ENCODE measurements at places on chromosomes 13 and 19.

- DNase-seq = no peak
These were observed 87.6 kb upstream of the SLC7A1 start for GRCh38 chr13:29683041-29683440.

GRCh38 chr13:105220881-105221280 lies 1314.6 kb downstream of the EFNB2 start:
- no peak for DNase-seq

GRCh38 chr19:22446605-22447004 lies 24.5 kb upstream of the ZNF98 start:
- no peak for DNase-seq

DNA sequence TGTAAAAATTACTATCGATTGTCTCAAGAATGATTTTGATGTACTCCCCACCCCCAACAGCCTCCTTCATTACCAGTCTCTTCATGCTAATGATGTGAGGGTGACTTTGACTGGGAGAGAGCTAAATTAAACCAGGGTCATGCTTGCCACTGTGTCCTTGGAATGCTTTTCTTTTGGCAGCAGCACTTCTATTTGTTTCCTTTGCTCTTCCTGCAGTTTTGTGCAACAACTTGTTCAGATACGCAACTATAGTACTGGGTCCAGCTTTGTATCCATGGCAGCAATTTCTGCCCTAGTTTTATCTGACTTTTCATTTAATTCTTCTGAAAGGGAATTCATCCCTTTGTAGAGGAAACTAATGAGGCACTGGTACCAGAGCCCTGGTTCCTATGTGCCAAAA lies 2792.1 kb downstream of the PCDH9 start:
- no peak for DNase-seq

- DNase-seq = no peak
These were observed 486 bp downstream of the ZNF529 start for GRCh38 chr19:36572593-36573019.

DNA sequence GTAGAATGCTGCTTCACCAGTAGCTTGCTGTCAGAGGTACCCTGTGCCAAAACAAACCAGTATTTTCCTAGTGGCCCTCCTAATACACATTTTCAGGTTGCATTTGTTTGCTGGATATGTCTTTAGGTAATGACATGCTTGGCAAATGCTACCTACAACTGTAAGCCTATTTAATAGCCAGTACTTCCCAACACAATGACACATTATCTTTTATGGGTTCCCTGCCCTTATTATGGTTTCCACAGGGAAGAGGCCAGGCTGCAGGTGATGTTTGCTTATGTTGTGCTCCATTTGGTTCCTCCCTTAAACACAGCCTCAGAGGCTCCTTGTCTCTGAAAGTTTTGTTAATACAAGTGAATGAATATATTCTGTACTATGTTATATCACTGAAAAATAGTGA lies 24.7 kb downstream of the FRY start:
- no peak for DNase-seq

DNA sequence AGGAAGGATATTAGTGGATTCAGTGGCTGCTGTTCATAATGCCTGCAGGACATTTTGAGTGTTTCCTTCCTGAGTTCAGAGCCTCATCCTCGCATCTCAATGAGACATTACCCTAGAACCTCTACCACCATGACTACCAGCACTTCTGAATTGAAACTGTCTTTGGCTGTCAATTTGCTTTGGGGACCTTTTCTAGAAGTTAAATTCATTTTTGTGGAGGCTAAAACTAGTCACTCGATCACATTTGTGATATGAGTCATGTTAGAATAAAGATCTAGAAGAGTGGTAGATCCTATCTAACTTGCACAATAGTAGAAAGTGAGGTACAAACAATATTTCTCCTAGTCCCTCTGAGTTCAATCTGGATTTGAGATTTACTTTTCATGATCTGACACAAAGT lies 124.9 kb downstream of the KCNRG start:
- no peak for DNase-seq

DNA sequence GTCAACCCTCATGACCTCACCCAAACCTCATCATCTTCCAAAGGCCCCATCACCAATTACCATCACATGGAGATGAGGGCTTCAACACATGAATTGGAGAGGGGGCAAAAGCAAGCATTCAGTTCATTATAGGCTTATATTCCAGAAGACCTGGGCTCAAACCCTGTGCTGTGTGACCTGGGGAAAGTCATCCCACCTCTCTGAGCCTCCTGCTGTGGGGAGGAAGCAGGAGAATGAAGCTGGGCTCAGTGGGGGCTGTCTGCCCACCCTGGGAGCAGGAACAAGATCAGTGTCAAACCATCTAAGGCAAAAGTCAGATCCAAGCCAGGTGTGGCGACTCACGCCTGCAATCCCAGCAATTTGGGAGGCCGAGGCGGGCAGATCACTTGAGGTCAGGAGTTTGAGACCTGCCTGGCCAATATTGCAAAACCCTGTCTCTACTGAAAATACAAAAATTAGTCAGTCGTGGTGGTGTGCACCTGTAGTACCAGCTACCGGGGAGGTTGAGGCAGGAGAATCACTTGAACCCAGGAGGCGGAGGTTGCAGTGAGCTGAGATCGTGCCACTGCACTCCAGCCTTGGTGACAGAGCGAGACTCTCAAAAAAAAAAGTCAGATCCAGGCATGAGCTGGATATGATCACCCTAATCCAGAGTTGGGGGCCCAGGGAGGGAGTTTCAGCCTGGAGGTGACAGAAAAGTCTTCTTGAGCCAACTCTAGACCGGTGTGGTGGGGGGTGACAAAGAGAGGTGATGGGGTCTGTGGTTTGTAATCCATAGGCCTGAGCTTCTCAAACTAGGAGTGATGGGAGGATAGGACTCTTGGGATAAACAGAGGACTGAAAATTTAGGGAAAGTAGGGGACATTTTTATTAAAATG lies 1.6 kb upstream of the TPM4 start:
- DNase-seq = no peak

- DNase-seq = no peak
These were observed 22.9 kb downstream of the WDFY2 start for GRCh38 chr13:51607165-51607564.

GRCh38 chr13:71290963-71291841 lies 575.8 kb downstream of the DACH1 start:
- no peak for DNase-seq

Measured in stimulated activated CD4-positive, alpha-beta T cell treated with anti-CD3 and anti-CD28 coated beads, TNF-alpha, amount 100 ng/mL, for 48 hours (primary cell).